Hindlimb muscle (tissue), 1 donor: ENCODE measurements at places on chromosomes 6 and 20. TPM values are rescaled to one million over a fixed set of nuclear protein-coding genes. Genes with fewer than 3 reads are reported as not detected.

GRCh38 chr6:52582996-52583395 is 6.1 kb upstream of the TRAM2 start:
- DNase-seq: no peak

DNA sequence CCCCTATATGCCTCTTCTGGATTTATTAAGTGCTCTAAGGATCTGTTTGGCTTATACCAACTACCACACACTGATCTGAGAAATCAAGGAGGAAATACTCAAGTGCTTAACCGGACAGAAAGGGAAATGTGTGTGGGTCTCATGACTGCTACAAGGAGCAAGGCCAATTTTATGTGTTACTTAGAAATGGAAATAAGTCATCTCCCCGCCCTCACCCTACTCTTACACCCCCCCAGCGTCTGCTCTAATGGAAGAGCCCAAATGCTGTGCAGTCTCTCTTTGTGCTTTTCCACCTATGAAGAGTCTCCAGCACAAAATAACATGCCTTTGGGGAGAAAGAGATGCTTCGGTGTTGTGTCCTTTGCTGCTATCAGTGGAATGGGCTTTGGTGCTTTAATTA is 428.8 kb upstream of the ARID1B start:
- DNase-seq: no peak

The TINAG gene
- not detected for polyA plus RNA-seq

- no peak for DNase-seq
Measured at GRCh38 chr6:85130743-85131142, 319.1 kb upstream of the NT5E start.

The MDC1 gene
- 27.0 TPM for polyA plus RNA-seq

GRCh38 chr6:159169557-159170332 is 545 bp downstream of the FNDC1 start:
- DNase-seq: peak; percentile 70

The KIZ gene
- 17.7 TPM for polyA plus RNA-seq

GRCh38 chr6:66184091-66184490 is 477.1 kb upstream of the EYS start:
- peak; percentile 61 for DNase-seq

DNA sequence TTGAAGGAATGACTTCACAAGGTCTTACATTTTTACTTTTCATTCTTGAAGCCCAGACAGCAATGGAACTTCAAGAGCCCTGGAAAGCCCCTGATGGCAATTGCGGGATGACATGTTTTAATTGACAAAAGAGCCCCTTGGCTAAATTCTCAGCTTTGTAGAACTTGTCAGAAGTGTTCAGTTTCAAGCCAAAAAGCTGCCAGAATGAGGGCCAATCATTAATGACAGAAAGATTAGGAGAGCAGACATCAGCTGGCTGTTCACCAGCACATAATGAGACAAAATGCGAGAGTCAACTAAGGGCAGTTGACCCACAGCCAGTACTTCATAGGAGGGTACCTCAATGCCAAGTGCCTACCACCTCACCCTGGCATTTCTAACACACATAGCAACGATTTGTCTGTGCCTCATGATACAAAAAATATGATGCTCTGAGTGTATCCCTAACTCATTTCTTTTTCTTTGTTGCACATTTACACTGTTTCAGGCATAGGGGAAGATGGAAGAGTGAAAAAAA is 243.1 kb downstream of the MYLK4 start:
- DNase-seq: no peak

The SALL4 gene
- polyA plus RNA-seq: 1.0 TPM

The TAGAP gene
- 0.77 TPM for polyA plus RNA-seq

The RHAG gene
- 1.7 TPM for polyA plus RNA-seq

The TTK gene
- 5.7 TPM for polyA plus RNA-seq

GRCh38 chr6:20698675-20699074 is 164.4 kb downstream of the CDKAL1 start:
- DNase-seq: no peak

DNA sequence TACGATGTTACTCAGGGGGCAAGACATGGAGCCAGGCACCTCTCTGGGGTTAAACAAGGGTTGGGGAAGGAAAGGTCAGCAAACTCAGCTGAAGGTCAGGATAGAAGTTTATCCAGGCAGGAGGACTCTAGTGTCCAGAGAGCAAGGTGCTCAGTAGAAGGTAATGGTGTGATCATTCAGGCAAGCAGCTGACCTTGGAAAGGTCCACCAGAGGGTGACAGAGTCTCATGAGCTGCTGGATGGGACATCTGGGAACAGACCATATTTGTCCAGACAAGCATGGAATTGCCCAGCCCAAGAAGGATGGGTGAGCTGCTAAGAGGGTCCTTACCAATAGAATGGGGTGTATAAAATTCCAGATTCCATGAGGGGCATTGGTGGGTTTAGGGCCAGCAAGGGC is 89.5 kb downstream of the MAP3K7 start:
- no peak for DNase-seq

DNA sequence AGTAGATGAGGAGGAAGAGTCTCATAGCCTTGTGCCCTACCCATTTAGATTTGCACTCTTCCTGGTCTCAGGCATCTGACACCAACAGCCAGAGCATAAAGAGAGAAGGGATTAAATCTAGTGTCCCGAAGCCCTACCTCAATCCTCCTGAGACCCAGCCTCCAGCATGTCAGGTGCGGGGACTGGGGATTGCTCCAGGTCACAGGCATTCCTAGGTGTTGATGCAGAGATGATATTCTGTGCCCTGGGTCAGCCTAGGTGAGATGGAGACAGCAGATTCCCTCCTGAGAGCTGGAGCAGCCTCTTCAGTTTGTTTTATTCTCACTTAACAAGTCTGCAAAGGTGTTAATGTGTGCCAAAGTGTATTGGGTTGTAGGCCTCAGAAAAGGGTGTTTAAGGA is 89.8 kb downstream of the ANKRD6 start:
- DNase-seq: no peak

- DNase-seq: no peak
Measured at GRCh38 chr6:137414599-137414998, 79.6 kb downstream of the OLIG3 start.

The CPNE5 gene
- 16.9 TPM for polyA plus RNA-seq

- no peak for DNase-seq
Measured at GRCh38 chr20:37279820-37280219, 9.6 kb upstream of the MANBAL start.

DNA sequence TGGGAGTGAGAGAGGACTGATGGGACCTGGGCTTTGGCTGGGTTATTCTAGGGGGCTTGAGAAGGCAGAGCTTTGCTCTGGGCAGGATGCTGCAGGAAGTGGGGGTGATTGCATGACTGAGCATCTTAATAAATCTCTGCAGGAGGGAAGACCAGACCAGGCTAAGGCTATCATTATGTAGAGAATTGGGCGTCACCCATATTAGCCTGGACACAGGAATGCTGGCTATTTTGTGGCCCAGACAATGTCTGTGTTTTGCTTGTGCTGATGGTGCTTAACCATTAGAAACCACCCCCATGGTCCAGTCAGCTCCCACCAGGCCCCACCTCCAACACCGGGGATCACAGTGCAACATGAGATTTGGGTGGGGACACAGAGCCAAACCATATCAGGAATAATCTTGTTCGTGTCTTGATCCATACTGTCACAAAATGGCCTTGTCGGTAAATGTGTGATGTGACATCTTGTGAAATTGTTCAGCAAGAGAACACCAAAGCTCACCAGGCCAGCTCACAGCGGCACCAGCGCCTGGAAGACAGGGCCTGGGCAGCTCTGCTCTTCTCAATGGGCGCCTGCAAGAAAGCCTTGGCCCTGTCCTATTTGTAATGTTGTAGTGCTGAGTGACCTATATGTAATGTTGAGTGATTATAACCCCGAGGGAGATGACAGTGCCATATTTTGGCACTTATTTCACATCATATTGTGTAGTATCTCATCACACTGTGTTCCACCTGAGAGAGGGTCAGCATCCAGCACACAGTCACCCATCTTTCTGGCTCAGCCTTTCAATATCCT is 211.8 kb downstream of the QKI start:
- DNase-seq: no peak

The KHDC1 gene
- 5.5 TPM for polyA plus RNA-seq

The MCM8 gene
- 8.4 TPM for polyA plus RNA-seq

- DNase-seq: no peak
Measured at GRCh38 chr6:148199584-148199983, 143.1 kb upstream of the SASH1 start.

The ZNF451 gene
- 21.1 TPM for polyA plus RNA-seq

- no peak for DNase-seq
Measured at GRCh38 chr20:13588049-13588448, 50.7 kb downstream of the TASP1 start.

DNA sequence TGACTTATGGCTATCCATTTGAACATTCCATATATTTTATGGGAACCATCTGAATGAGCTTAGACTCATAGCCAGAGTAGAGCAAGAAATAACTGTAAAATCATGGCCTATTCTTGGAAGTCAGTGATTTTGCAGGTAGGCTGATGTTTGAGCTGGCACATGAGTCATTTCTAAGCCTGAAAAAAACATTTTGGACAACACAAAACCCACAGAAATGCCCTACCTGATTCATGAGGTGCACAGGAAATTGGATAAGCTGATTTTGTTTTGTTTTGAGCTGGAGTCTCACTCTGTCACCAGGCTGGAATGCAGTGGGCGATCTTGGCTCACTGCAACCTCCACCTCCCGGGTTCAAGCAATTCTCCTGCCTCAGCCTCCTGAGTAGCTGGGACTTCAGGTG is 443.0 kb downstream of the PKHD1 start:
- DNase-seq: no peak

DNA sequence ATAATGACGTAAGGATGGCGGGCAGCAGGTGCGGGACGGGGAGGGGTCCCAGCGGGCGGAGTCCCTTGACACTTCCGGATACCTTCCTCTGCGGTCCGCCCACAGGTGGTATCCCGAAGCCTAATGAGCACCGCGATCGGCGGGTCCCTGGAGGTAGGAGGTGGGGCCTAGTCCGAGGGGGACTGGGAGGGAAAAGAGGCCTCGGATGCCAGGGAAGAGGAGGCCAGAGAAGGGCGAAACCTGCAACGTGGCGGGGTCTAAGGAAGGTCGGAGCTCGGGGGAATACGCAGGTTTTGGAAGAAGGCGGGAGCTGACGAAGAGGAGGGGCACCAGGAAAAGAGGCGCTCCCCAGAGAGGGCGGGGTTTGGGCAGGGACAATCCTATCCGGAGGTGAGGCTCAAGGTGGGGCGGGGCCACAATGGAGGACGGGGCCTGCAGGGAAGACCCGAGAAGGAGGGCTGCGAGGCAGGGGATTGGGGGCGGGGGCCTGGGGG is 3.7 kb downstream of the PRSS16 start:
- no peak for DNase-seq

The CNR1 gene
- polyA plus RNA-seq: 0.41 TPM

DNA sequence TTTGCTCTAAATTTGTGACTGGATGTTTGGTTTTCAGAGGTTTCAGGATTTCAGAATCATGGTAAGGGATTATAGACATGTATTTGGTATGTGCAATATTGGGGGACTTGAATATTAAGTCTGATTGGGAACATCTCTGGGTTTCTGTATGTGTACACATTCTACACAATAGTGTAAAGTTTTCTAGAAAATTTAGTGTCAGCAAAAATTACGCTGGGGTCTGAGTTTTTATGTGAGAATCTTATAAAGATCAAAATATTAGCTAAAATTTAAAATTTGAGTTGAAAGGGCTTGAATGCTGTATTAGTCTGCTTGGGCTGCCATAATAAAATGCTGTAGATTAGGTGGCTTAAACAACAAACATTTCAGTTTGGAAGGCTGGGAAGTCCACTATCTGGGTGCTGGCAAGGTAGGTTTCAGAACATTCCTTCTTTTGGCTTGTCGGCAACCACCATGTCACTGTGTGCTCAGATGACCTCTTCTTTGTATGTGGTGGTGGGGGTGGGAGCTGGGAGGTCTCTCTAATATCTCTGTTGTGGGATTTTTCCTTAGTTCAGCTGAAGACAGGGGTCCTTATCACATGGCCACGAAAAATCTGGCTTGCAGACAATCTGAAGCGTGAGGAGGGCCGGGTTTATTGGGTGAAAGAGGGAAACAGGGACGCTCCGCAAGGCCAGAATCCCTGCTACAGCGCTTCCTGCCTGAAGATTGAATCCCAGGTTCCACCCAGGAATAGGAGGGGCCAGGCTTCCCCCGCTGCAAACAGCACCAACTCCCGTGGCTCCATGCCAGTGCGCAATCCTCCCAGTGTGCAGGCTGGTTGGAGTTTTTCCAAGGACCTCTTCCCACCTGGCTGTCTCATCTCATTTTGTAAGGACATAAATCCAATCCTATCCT is 299.7 kb downstream of the PLCB1 start:
- DNase-seq: peak; percentile 33

The VGLL2 gene
- 82.7 TPM for polyA plus RNA-seq

The SAMD10 gene
- polyA plus RNA-seq: 4.4 TPM

The PLCB1 gene
- polyA plus RNA-seq: 15.9 TPM

- no peak for DNase-seq
Measured at GRCh38 chr6:22064558-22064957, 232.3 kb downstream of the PRL start.
